Stimulated activated CD4-positive, alpha-beta T cell treated with anti-CD3 and anti-CD28 coated beads, Interleukin-15, amount 100 ng/mL, for 24 hours (primary cell): ENCODE measurements at places on chromosomes 5 and 9.

GRCh38 chr9:25255216-25255615, 423.0 kb downstream of the TUSC1 start:
- DNase-seq = no peak

DNA sequence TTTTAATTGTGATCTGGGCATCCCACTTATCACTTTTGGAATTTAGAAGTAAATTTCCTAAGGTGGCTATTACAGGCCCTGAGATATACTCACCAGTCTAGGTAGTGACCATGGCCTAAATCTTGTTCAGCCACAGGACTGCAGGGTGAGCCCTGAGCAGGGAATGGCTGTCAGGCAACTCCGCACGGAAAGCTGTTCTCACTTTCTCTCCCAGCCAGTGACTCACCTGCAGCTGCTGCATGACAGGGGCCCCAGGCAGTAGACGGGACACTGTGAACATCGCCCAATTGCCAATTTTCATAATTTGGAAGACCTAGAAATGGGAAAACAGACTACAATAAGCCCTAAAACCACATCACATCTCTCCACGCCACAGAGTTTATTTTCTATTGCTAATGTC, 69.6 kb upstream of the TAF1L start:
- DNase-seq = no peak

GRCh38 chr9:116417464-116417863, 263.9 kb downstream of the PAPPA start:
- no peak for DNase-seq

DNA sequence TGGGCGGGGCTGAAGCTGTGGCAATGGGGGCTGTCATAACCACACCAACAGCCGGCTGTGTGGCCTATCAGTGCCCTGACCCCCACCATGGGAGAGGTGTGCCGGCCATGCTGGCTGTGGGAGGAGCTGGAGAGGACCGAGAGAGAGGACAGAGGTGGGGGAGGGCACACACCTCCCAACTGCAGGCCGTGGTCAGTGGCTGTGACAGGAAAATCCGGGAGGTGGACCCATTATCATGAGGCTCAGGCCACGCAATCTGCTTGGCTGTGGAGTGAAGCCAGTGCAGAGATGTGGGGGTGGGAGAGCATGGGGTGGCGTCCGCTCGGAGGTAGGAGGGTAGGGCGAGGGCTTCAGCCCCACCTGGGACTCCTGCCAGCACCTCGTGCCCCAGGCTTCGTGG, 136.1 kb downstream of the RXRA start:
- DNase-seq = no peak

DNA sequence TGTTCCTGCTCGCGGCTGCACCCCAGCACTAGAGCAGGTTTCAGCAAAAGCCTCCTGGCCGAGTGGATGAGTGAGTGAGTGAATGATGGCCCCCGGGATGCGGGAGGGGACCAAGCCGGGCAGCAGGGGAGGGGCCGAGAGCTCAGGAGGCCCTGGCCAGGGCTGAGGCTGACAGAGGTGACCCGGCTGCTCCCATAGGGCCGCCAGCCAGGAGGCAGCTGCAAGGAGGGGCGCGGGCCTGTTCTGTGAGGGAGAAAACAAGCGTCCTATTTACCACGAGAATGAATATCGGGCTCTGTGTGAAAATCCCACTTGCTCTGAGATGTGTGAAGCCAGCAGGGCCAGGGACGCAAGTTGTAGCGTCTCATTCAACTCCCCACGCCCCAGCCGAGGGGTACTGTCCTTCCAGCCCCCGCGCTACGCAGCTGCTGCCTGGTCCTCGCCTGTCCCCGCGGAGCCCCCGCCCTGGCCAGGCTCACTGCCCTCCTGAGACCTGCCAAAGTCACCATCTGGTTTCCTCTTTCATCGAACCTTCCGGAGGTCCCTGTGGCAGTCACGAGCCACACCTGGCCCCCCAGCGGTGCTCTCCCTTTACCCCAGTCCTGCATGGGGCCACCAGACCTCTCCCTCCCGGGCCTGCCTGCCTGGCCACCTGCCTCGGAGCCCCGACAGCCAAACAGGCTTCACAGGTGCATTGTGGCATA, 38.8 kb downstream of the RASGEF1C start:
- DNase-seq = no peak

DNA sequence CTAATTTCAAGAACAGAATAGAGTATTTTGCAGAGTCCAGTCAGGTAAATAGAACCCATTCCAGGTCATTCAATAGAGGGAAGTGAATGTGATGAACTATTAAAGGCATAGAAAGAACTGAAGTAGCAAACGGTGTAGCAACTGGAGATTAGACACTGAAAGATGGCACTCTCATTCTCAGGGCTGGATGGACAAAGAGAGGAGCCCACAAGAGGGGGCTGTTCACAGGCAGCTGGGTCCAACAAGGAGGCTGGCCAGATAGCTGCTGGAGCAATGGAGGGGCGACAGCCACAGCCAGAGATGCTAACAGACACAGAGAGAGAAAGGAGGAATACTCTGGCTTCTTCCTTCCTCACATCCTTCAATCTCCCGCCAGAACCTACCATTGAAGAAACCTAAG, 93.1 kb upstream of the SMARCA2 start:
- DNase-seq = no peak

DNA sequence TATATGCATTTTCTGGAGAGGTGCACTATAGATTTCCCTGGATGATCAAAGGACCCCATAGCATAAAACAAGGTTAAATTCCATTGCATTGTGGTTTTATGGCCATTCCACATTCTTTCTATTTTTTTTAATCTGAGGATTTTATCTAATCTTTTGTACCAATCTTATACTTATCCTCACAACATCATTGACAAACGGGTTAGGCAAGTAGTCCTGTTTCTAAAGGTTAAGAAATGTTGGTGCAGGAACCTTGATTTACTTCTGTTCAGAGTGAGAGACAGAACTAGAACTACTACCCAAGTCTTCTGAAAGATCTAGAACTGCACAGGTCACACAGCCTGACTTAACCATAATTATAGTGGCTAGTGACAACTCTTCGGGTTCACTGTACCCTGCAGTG, 5.7 kb upstream of the DAB2 start:
- no peak for DNase-seq

- peak; percentile 93 for DNase-seq
Measured at GRCh38 chr9:124202447-124202971, 55.2 kb upstream of the NEK6 start.

- DNase-seq = peak; percentile 74
Measured at GRCh38 chr9:35736201-35736633, 3.8 kb downstream of the CREB3 start.

DNA sequence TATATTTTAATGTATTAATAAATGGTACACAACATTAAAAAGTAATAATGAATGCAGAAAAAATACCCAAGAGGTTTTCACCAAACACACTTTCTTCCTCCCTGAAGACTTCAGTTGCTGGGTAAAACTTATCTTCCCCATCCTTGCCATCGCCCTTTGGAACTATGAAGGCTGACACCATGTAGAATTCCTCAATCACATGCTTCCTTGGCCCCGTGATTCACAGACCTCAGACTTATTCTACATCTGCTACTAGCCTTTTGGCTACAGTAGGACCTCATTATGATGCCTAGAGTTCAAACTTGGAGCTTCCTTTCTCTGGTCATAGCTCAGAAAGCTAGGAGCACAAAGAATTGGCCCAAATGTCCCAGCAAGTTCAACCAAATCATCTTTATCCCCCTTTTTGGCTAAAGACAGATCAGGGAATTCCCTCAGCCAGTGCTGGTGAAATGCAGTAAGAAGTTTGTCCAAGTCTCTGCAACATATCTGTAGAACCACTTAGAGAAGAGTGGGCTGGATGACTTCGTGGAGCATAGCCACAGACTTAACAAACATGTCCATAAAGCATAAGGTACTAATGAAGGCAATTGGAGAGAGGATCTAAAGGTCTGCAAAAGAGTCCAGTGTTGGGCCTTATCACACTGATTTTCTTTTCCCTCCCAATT, 253.5 kb downstream of the SEC61B start:
- DNase-seq = no peak

- DNase-seq = no peak
Measured at GRCh38 chr9:135252980-135253304, 165.5 kb downstream of the OLFM1 start.

DNA sequence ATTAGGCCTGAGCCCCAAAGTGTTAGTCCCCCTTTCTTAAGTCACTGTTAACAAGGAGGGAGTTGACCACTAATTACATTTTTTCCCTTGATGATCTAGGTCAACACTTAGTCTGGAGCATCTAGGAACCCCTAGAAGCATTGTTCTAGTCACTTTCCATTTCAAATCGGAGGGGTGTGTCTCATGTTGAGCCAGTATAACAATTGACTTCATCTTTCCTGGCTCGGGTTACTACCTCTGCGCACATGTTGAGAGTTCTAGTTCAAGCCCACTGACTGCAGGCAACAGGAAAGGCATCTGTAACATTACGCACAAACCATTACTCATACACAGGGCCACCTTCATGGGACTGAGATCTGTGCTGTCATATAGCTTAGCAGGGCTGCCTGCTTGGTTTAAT, 164.9 kb downstream of the NTRK2 start:
- DNase-seq = no peak

DNA sequence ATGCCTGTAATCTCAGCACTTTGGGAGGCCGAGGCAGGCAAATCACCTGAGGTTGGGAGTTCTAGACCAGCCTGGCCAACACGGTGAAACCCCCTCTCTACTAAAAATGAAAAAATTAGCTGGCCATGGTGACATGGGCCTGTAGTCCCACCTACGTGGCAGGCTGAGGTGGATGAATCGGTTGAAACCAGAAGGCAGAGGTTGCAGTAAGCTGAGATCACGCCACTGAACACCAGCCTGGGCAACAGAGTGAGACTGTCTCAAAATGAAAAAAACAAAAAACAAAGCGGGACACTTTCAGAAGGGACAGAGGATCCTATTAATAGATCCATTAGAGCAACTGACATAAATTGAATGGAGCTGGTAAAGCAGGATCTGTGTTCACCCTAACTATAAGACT, 89.6 kb upstream of the SGCD start:
- no peak for DNase-seq

GRCh38 chr9:109270441-109270840, 50.4 kb downstream of the EPB41L4B start:
- DNase-seq = no peak

- no peak for DNase-seq
Measured at GRCh38 chr5:160242145-160242544, 12.8 kb downstream of the FABP6 start.

GRCh38 chr5:152151940-152152339, 227.3 kb upstream of the GLRA1 start:
- no peak for DNase-seq

- DNase-seq = no peak
Measured at GRCh38 chr9:84974855-84975254, 305.3 kb downstream of the NTRK2 start.

- no peak for DNase-seq
Measured at GRCh38 chr9:106757514-106757913, 105.5 kb upstream of the ZNF462 start.

DNA sequence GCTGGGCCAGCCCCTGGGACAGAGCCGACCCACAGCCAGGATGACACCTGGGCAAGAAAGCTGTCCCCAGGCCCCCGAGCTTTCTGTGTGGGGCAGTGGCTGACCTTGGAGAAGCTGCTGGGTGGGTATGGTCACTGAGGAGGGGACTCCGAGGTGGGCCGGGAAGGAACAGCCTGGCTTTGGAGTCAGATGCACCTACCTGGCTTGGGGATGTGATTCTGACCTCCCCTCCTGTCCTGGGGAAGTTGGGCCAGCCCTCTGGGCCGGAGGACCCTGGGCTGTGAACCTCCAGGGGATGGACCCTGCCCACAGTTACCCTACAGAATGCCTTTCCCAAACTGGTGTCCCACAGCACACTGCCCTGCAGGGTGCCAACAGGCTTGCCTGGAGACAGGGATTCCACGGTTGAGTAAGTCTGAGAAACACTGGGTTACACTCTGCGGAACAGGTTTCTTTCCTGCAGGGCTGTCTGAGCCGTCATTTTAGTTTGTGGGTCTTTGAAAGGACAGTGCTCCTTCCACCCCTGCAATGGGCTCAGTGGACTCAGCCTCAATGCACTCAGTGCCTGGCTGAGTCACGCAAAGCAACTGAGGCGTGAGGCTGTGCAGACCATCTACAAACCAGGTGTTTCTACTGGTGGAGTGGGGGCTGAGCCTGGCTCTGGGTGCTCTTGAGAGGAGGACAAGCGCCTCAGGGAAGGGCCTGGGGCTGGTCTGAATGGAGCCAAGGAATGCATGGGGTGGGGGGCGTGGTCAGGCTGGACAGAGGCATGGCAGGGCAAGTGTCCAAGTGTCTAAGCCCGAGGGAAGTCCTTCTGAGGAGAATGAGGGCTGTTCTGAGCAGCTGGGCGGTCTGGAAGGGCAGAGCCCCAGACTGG, 41.3 kb upstream of the PHYKPL start:
- no peak for DNase-seq

DNA sequence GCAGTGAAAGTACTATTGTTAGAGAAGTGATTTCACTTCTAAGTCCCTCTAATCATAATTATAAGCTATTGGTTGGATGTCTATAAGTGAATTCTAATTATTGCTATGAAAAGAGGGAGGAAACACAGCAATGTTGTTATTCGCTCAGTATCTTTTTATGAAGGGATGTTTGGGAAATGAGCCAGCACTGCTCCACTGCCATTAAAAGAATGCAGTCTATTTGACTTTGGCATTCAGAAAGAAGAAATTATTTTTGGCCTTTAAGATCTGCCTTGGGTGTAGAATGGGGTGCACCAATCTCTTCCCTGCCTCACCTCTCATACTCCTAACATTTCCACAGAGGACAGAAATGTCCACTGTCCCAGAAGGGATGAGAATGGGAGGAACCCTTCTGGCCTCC, 332.0 kb downstream of the SPATA31D1 start:
- no peak for DNase-seq

DNA sequence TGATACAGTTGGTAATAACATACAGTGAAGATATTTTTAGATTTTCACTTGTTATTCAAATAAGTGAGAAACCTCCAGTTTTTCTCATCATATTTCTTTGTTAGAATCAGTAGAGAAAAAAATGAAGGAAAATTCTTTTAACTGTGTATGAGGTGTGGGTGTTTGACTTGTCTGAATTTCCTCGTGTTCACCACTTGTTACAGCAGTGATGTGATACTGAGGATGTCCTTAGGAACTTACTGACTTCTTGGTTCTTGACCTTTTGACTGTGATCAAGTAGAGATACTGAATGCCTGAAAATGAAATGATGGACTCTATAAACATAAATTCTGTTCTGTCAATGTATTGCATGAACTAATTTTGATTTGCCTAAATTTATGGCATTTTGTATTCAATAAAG, 10.7 kb downstream of the PBX3 start:
- no peak for DNase-seq

- DNase-seq = peak; percentile 89
Measured at GRCh38 chr5:181160152-181160754, 12.9 kb downstream of the OR2V2 start.
